Sigmoid colon (tissue), 7 donors: ENCODE measurements at places on chromosomes 1 and 21. TPM values are rescaled to one million over a fixed set of nuclear protein-coding genes. Genes with fewer than 3 reads are reported as not detected.

TAGLN2 gene
- total RNA-seq, result 100 TPM

DNA sequence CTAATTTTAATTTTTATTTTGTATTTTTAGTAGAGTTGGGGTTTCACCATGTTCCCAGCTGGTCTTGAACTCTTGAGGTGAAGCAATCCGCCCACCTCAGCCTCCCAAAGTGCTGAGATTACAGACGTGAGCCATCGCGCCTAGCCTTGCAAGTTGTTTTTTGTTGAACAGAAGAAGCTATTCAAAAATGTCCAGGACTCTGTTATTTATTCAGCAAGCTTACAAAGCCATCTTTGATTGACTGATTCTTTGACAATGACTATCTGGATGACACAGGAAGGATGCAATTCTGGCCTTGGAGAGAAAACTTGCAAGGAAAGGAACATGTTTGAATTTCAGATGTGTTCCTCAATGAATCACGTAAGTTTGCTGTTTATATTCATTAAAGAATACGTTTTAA, 63.5 kb downstream of the MAP3K7CL start:
- no peak for DNase-seq

- DNase-seq, result peak; percentile 76
Observed at GRCh38 chr1:160006312-160006940, 25.4 kb downstream of the PIGM start.

TRIM17 gene
- not detected for total RNA-seq

DNA sequence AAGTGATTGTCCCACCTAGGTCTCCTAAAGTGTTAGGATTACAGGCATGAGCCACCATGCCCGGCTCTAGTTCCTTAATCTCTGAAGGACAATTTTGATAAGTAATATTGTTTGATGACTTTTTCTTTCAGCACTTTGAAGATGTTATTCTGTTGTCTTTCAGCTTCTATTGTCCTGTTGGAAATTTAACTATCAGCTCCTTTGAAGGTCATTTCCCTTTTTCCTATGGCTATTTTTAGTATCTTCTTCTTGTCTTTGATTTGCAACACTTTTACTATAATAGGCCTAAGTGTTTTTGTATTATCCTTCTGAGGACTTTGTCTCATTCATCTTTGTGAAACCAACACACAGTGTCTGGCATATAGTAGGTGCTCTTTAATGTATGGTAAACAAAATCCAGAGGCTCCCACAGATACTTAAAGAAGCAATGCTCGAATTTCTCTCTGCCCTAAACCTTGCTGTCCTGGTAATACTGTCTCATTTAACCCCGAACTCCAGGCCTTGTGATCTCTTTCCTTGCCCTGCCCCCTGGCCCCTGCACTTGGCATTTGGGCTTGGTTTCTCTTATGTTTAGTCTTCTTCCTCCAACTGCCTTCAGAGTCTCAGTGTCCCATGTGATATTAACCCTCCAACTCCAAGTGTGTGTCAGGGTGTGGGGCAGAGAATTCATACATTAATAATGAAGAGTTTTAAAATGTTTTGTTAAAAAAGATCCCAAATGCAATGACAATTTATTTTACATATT, 19.0 kb upstream of the AGO1 start:
- no peak for DNase-seq

DNA sequence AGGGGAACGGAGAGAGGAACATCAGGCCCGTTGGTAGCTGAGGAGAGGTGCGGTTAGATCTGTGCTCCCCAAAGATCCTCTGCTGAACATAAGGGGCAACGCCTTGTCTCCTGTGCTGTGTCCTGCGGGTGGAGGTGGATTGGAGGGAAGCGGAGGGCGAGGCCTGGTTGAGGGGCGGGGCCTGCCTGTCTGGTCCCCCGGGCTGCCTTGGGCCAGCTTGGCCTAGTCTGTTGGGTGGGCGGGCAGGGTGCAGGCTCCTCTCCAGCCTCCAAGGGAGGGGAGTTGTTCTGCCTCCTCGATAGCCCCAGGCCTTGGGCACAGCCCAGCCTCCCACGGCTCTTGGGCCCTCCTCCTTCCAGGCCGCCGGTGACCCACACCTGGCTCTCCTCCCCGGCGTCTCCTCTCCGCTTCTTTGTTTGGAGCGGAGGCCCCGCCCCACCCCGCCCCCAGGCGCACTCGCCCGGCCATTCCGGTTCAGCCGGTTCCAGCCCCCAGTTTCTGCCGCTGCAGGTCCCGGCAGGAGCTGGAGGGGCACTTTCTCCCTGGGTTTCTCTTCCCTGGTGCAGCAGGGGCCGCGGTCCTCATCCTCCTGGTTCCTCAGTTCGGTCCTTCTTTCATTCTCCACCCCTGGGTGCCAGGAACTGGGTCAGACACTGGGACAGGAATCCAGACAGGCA, 19.4 kb downstream of the PTPRF start:
- peak; percentile 74 for DNase-seq

DNA sequence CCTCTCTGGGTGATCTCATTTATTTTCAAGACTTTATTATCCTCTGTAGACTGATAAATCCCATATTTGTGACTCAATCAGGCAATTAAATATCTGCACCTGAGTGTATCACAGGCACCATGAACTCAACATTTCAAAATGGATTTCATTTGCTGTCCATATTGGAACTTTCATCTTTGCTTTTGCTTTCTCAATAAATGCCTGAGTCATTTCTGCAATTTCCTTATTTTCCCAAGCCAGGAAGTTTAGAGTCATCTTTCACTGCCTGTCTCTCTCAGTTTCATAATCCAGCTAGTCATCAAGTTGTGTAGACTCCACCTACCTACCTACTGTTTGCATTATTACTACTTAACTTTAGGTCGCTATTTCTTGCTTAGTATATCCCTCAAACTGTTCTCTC, 540.9 kb downstream of the LMO4 start:
- no peak for DNase-seq

RGS8 gene
- not detected for total RNA-seq

- no peak for DNase-seq
Observed at GRCh38 chr1:166490437-166490991, 323.7 kb upstream of the FAM78B start.

PPM1J gene
- total RNA-seq, result 1.4 TPM

CFHR3 gene
- total RNA-seq, result not detected

WDR64 gene
- not detected for total RNA-seq

GSTM3 gene
- total RNA-seq, result 116 TPM
